ENCODE measurements at places on chromosomes 7 and 10. TPM values are rescaled to one million over a fixed set of nuclear protein-coding genes. Genes with fewer than 3 reads are reported as not detected.

Gene NUTM2D
- total RNA-seq = 1.2 TPM

Gene HYAL4
- total RNA-seq = not detected

Gene CAV1
- 487 TPM for total RNA-seq

Gene FAM237B
- total RNA-seq = not detected

Gene CACNB2
- not detected for total RNA-seq

Gene ACSM6
- total RNA-seq = not detected

All from A549 treated with CORT108297 at 1 μM for 4 hours (cell line).